ENCODE measurements at places on chromosomes 5 and 9.

GRCh38 chr9:137143459-137143858 lies 4.5 kb downstream of the GRIN1 start:
- no peak for DNase-seq

GRCh38 chr5:94326586-94326985 lies 291.8 kb downstream of the KIAA0825 start:
- peak; percentile 6 for DNase-seq

- DNase-seq, result peak; percentile 81
Observed at GRCh38 chr5:15959370-15960164, 220.0 kb downstream of the MARCHF11 start.

- DNase-seq, result no peak
Observed at GRCh38 chr5:78841767-78842166, 143.3 kb downstream of the ARSB start.

- no peak for DNase-seq
Observed at GRCh38 chr5:150542933-150543445, 35.1 kb downstream of the NDST1 start.

DNA sequence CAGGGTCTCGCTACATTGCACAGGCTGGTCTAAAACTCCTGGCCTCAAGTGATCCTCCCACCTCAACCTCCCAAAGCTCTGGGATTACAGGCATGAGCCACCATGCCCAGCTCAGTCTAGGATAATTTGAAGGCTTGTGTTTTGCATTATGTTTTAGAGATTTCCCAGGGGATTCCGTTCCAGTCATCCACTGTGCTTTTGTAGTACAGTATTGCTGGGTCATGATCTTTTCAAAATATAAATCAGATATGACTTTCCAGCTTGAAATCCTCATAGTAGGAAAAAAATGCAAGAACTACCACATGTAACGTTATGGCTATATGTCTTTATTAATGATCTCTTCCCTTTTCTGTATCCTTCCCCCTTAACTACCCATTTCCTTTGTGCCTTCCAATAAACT lies 338.1 kb downstream of the PRELID2 start:
- no peak for DNase-seq

GRCh38 chr9:69474821-69475220 lies 149.8 kb downstream of the ENTREP1 start:
- DNase-seq, result no peak

DNA sequence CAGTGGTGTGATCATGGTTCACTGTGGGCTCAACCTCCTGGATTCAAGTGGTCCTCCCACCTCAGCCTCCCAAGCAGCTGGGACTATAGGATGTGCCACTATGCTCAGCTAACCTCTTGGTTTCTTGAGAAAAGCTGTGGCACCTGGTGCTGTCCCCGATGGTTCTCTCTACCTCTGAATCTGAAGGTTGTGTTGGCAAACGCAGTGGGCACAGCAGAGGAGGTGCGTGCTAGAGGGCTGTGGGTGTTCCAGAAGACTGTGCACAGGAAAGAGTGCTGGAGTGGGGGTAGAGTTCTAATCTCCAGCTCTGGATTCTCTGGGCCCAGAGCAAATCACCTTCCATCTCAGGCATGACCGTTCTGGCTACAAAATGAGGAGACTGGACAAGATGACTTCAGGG lies 12.5 kb downstream of the RGS3 start:
- no peak for DNase-seq

GRCh38 chr5:175895686-175896102 lies 24.3 kb downstream of the CPLX2 start:
- DNase-seq, result no peak

GRCh38 chr9:129995409-129996160 lies 47.4 kb downstream of the FNBP1 start:
- peak; percentile 60 for DNase-seq

- DNase-seq, result no peak
Observed at GRCh38 chr9:24602693-24603352, 57.1 kb upstream of the IZUMO3 start.

GRCh38 chr9:81492710-81493447 lies 196.5 kb downstream of the TLE1 start:
- DNase-seq, result peak; percentile 95

GRCh38 chr5:180810959-180811622 lies 8.5 kb upstream of the MGAT1 start:
- DNase-seq, result no peak

DNA sequence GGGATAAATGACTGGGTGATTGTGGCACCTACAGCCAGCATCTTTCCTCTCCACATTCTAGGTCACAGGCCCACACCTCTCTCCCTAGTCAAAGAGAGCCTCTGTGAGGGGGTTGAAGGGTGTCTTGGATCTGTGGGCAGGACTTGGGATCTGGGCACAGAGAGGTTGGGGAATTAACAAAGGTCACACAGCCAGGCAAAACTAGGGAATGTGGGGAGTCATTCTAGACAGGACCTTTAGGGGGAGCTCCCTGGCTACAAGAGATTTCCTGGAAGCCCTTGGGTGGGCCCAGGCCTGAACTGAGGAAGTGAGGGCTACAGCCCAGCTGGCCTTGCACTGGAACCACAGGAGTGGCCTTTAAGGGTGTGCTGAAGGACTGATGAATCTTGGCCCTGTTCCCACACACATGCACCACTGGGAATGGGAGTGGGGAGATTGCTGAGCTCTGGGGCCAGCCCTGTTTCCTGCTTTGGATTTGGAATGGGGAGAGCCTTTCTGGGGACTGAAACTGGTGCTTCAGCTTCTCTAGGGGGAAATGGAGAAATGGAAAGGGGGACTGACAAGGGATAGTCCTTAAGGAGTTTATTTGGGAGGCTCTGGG lies 12.4 kb upstream of the CXXC5 start:
- DNase-seq, result peak; percentile 98

GRCh38 chr9:132991351-132992300 lies 13.1 kb downstream of the GFI1B start:
- DNase-seq, result no peak

- DNase-seq, result no peak
Observed at GRCh38 chr5:150305095-150305494, 2.4 kb upstream of the ARSI start.

- peak; percentile 93 for DNase-seq
Observed at GRCh38 chr9:130857864-130858738, 23.0 kb downstream of the ABL1 start.

DNA sequence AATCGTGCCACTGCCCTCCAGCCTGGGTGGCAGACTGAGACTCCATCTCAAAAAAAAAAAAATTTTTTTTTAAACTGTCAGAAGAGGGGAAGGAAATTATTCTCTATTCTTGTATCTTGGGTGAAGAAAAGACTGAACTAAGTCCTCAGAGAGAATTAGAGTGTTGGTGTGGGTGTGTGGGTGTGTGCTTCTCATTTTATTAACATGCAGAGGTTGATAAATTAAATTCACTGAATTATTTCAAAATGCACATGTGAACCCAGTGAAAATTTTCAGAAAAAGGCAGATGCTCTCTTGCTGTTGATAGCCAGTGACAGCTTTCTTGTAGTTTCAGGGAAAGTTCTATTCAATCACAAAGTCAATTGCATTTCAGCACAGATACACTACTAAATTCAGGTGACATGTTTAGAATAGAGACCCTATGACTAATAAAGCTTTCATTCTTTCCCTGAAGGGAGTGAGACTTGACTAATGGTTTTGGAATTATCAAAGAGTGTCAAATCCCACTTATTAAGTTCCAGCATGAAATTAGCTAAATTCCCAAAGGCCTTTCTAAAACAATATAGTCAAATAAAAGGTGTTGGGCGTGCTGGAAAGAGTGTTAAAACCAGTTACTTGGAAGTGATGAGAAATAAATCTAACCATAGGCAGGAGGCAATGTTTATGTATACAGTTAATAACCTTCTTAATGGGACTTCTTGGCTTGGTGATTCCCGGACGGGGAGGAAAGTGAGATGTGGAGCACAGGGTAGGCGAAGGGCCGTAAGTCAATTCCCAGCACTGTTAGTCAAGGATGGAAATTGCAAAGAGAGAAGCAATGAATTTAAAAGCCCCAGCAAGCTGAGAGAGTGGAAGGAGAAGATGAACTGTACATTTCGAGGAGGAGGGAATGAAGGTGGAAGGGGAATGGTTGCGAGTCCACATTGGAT lies 103.2 kb upstream of the SPATA31D4 start:
- no peak for DNase-seq

GRCh38 chr9:34430843-34431437 lies 27.4 kb downstream of the FAM219A start:
- DNase-seq, result peak; percentile 77

GRCh38 chr9:125922854-125923253 lies 175.7 kb downstream of the PBX3 start:
- peak; percentile 13 for DNase-seq

DNA sequence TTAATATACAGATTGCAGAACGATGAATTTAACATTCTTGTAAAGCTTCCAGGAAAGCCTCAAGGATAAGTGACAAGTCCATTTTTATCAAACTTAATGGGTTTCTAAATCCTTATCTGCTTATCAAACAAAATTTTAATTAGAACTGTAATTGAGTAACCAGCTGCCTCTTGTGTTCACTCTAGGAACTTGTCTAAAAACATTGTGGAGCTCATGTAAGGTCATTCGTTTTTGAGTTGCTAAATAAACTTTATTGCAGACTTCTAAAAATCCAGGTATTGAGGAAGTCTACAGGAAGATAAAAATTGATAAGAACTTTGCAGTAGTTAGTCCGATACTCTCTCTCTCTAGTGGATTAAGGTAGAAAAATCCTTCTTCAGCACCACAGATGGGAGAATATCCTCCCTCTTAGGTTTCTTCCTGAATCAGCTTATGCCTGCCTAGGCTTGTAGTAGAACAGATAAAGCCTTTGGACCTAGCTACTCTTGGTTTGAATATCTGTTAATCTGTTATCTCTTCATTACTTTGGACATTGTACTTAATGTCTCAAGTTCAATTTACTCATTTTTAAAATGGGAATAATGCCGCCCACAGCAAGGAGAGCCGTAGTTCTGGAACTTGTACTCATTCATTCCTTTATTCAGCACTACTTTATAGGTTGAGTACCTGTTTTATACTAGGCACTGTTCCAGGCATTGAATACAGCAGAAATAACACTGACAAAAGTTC lies 60.0 kb upstream of the DHFR start:
- no peak for DNase-seq

GRCh38 chr9:127802576-127803443 lies at the start of gene FPGS:
Gene FPGS, plus strand, starts transcription at chr9:127802882. Its CDS starts 43 bp downstream, at chr9:127802925.
- DNase-seq, result peak; percentile 88

GRCh38 chr9:126063326-126063725 lies 263.3 kb upstream of the MVB12B start:
- no peak for DNase-seq

- peak; percentile 86 for DNase-seq
Observed at GRCh38 chr9:81578606-81579005, 110.7 kb downstream of the TLE1 start.

GRCh38 chr5:120108586-120109248 lies 355.4 kb upstream of the PRR16 start:
- DNase-seq, result peak; percentile 65

GRCh38 chr9:89042984-89043383 lies 51.7 kb downstream of the S1PR3 start:
- DNase-seq, result no peak

- peak; percentile 40 for DNase-seq
Observed at GRCh38 chr5:89282554-89283510, 399.8 kb upstream of the MEF2C start.
